Activated naive CD8-positive, alpha-beta T cell treated with anti-CD3 and anti-CD28 coated beads for 36 hours (primary cell): ENCODE measurements at places on chromosomes 3 and 15.

DNA sequence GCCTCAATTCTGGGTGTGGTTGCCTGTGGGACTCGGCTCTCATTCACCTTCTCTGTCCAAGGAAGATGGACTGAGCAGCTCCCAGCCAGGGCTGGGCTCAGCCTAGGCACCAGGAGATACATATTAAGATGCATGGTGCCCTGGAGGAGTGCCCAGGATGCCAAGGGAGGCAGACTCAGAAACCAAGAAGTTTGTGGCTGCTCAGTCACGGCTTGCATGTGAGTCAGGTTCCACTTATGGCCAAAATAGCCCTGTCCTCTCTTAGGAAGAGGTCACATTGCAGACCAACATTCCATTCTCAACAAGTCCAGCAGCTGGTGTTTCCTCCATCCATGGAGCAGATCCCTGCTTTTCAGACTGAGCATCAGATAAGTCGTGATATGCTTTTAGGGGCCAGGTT is 21.8 kb downstream of the CDCP1 start:
- no peak for DNase-seq

- peak; percentile 63 for DNase-seq
These were observed at the start of gene SPTSSB for GRCh38 chr3:161371441-161372320. TSS of gene SPTSSB (minus strand) at chr3:161371517. CDS start at chr3:161346323, 25,194 bp downstream.

DNA sequence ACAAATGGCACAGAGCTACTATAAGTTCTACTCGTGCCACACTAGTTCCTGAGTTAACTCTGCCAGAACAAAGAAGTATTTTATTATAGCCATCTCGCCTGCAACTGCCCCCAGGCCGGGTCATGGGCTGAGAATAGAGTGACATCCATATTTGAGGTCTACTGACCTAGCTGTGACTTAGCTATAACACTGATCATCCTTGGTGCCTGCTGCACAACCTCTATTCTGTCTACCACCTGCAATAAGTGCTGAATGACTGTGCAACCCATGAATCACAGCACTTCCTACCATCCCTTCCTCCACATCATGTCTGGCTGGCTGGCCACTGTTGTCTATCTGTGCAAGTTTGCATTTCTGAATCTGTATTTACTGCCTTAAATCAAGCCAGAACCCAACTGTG is 506.5 kb upstream of the TBL1XR1 start:
- no peak for DNase-seq

DNA sequence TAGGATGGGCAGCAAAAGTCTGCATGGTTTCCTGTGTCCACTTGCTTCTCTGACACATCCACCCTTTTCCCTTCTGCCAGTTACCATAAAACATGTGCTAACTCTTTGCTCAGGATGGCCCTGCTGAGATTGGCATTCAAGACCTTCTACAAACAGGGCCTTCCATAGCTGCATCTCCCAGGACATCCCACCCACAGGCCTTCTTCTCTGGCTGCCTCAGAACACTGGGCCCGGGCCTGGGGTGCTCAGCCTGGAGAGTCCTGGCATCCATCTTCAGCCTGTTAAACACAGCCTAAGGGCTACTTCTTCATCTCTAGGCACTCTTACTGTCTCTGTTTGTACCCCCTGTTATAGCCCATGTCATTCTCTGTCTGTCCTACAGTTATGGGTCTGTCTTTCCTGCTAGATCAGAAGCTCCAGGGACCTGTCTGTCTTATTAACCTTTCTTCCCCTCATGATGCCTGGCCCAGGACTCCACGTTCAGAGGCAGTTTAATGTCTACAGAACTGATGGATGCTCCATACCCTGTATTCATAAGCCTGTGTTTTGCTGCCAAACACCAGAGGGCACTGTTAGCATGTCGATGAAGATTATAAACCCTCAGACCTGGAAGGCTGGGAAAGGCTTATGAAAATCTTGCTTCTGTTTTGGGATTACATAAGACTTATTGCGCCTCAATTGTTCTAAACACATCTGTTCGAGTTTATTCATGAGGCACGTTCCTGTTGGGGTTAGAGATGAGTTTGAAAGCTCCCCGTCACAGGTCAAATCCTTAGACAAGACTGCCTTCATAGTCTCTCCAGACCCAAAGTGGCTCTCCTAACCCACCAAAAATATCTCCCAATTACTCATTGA is 16.5 kb downstream of the SEMA3G start:
- DNase-seq, result no peak

DNA sequence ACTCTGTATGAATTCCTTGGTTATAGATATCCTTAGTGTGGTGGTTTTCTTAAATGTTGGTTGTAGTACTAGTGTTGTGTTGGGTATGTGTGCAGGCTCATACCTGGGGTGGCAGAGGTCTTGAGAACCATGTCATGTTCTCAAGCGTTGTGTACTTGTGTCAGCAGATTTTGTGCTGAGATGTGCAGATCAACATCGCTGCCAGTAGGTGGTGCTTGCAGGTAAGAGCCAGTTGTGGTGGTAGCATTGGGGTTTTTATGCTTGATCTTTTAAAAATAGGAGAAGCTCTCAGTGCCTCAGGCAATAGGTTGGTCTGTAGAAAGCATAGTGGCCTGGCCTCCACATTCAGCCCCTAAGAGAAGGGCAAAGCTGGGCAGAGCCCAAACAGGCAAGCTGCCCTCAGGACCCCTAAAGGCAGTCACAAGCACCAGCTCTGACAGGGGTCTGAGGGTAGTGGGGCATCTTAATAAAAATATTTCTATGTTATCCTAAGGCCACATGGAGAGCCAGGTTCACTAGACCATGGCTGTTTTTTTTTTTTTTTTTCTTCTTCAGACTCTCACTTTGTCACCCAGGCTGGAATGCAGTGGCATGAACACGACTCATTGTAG is 164.0 kb downstream of the IL20RB start:
- no peak for DNase-seq

GRCh38 chr3:196334982-196335381 is 3.2 kb downstream of the TM4SF19 start:
- no peak for DNase-seq

GRCh38 chr3:133472889-133473288 is 73.0 kb downstream of the BFSP2 start:
- no peak for DNase-seq

DNA sequence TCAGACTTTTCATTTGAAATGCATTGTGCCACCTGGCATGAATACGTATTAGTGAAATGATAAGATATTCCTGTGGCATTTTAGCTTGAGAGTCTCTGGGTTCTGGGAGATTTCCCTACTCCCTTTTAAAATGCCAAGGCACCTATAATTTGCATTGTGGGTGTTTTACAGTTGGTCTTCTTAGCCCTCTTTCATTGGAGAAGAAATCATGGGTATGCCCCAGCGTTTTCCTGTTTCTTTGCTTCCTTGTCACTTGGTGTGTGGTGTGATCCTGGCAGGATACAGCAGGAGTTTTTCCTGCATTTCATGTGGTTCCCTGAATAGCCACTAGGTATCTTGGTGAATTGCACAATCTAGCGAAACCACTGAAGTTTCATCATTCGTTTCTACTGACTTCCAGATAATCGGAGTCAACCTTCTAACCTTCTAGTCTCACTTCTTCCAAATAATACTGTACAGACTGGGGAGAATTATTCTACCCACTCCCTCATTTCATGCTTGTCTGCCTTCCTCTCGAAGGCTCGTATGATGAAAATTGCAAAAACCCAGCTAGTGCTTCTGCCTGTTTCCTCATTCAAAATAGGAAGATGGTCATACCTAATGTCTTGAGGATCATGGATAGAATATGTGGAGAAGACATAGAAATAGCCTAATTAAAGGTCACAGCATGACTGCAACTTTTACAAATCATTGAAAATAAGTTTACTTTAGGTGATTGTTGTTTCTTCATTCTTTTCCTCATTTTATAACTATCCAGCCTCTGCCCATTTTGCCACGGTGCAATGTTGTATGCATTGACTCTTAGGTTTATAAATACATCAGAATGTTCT is 2.6 kb downstream of the BHLHE40 start:
- DNase-seq, result no peak

GRCh38 chr15:98966091-98966787 is 41.4 kb downstream of the PGPEP1L start:
- no peak for DNase-seq

- DNase-seq, result no peak
These were observed 86.2 kb downstream of the DHX30 start for GRCh38 chr3:47888986-47889757.

GRCh38 chr3:195106418-195106906 is 164.5 kb downstream of the XXYLT1 start:
- peak; percentile 76 for DNase-seq

DNA sequence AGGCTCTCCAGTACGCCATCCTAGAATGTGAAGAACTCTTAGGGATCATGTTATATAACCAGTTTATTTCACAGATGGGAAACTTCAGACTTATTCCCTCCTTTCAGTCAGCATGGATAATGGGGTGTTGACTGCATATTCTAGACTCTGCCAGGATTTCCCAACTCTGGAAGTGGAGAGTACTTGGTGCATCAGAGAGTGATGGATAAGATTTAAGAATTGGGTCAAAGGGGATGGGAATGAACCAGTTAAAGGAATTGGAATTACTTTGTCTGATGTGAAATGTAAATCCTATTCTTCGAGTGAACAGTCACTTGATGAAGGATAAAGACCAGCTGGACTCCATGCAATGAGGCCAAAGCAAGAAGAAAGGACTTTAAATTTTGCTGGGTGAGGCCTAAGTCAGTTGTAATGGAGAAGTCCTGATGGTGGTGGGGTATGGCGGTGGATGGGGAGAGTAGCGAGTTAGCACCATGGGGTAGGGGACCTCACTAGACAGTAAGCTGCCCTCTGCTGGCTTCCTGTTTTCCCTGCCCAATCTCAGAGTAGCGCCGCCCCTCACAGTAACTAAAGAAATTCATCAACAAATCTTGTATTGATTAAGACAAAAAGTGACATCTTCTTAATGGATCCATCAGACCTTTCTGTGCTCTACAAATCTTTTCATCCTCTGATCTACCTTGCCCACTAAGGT is 7.3 kb upstream of the CACNA1D start:
- DNase-seq, result no peak

DNA sequence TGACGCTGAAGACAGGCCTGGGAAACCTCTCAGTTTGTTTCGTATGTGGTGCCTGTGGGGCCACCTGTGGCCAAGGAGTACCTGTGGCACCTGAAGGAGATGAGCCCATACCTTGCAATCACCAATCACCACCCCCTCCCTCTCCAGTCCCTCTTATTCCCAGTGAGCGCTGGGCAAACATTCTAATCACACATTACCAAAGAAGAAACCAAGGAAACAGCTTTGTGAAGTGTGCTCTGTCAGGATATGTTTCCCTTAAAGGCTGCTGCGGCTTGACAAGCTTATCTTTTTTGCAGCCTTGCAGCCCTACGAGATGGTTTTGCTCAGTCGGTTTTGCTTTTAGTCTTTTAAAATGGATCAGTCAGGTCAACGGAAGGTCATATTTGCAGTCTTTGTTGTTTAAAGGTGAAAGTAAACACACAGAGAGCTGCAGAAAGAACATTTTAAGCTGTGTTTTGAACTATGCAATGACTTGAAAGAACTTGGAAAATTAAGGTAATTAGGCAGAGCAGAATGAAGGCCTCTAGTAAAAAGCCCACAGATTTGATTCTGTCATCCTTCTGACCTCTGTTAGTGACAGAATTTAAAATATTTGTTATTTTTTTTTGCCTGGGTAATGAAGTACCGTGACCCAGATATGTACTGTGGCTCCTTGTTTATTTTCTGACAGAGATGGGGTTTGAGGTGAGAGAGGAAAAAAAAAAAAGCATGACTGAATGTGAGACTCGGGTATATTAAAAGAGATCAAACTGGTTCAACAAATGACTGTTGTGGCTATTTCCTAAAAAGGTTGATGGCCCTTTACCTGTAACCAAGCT is 461.4 kb downstream of the NSUN3 start:
- no peak for DNase-seq

DNA sequence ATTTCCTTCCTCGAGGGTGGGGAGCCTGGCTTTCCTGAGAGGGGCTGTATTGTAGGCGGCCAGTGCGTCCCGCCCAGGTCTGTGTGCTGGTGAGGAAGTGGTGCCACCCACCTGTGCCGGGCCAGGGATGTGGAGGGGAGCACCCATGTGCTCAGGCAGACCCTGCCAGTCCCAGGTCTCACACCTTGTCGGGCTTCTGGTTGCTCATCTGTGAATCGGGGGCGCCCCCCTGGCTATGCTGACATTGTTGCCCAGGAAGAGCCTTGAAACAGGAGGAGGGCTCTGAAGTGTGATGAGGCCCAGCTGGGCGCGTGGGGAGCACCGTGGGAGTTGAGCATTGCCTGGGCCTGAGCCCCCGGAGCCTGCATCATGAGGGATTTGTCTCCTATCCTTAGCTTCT is 4.8 kb downstream of the FBLN2 start:
- no peak for DNase-seq
